Nucleus accumbens (tissue), 56 donors: ENCODE measurements at places on chromosomes 1 and 21.

DNA sequence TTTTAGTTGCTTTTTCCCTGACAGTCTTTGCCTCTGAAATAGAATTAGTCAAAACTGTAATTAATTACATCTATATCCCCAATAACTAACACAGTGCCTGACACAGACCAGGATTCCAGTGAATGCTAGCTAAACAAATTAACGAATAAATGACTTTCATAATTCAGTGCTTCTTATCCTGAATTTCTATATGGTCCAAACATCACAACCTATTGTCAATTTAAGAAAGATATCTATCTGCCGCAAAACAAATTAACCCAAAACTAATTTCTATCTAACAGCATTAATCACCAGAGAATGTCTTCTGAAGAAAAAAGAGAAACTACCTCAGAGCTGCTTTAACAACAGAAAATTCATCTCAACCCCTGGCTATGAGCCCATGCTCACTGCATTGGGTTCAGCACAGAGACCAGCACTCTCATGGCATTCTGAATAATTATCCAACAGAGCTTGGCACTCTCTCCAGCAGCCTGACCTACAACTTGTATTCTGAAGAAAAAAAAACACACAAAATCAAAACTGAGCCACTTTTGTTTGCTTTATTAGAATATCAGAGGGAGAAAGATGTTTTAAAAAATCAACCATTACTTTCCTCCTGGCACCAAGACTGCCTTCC, 547.3 kb upstream of the BEND5 start:
- DNase-seq, result no peak

DNA sequence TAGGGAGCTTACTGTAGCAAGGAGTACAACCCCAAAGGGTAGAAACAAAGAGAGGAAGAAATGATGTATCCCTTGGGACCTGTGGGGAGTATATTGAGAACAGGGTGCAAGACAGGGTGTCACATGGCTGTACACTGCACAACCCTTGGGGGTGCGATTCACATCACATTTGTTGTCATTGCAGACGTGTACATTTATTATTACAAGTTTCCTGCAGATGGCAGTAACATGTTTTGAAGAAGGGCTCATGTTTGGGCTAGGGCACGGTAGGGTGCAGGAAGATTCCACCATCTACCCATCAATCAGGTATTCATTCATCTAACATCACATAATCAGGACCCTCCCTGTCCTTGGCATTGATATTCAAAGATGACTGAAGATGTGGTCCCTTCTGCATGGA, 62.5 kb downstream of the NDUFS5 start:
- DNase-seq, result no peak

GRCh38 chr1:11929849-11930248, 3.6 kb upstream of the KIAA2013 start:
- peak; percentile 17 for DNase-seq

GRCh38 chr1:206419250-206419649, 51.0 kb upstream of the IKBKE start:
- DNase-seq, result no peak

GRCh38 chr1:207081088-207081487, 7.6 kb upstream of the C4BPB start:
- DNase-seq, result no peak

DNA sequence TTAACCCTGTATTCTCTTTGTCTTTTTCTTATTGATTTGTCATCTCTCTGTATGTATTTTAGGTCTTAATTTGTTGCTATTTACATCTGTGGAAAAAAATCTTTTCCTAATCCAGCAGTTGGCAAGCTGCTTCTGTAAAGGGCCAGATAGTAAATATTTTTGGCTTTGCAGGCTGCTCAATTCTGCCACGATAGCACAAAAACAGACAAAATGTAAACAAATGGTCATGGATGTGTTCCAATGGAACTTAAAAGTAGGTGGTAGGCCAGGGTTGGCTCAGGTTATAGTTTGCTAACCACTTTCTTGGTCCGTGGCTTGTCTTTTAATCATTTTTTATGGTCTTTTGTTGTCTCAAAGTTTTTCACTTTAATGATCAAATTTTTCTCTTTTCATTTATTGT, 371.8 kb downstream of the HHAT start:
- DNase-seq, result no peak

GRCh38 chr1:3063379-3064295, 5.4 kb upstream of the PRDM16 start:
- DNase-seq, result no peak
